Cardiac muscle cell (in vitro differentiated cells and primary cell): ENCODE measurements at places on chromosomes 7 and 10.

DNA sequence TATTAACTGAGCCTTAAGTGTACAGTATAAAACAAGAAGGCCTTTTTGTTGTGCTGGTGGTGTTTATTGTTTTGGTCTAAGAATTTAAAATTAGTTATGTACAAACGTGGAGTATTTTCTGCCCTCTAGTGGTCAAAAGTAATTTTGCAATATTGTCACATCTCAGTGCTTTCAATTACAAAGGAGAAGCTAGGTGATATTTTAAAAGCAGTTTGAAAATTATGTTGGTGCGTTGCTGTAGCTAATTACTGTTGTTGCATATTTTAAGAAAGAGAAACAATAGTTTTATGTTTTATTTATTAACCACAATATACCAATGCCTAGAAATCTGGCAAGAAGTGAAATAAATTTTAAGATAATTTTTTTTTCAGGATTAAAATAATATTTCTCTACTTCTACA, 11.4 kb downstream of the NPVF start:
- no peaks in the 10 kb centered on the region for H3K27me3 ChIP-seq
- H3K4me3 ChIP-seq = no peak overlapping the region
- no peak overlapping the region for H3K27ac ChIP-seq
- H3K36me3 ChIP-seq = no peaks in the 10 kb centered on the region
- H3K4me1 ChIP-seq = no peaks in the 10 kb centered on the region
- peak; percentile 71 for DNase-seq

GRCh38 chr7:158609313-158609974, 21.8 kb upstream of the PTPRN2 start:
- no peak overlapping the region for H3K4me3 ChIP-seq
- no peak overlapping the region for H3K27ac ChIP-seq
- no peaks in the 10 kb centered on the region for H3K36me3 ChIP-seq
- DNase-seq = no peak
- no peaks in the 10 kb centered on the region for H3K4me1 ChIP-seq
- no peaks in the 10 kb centered on the region for H3K27me3 ChIP-seq

DNA sequence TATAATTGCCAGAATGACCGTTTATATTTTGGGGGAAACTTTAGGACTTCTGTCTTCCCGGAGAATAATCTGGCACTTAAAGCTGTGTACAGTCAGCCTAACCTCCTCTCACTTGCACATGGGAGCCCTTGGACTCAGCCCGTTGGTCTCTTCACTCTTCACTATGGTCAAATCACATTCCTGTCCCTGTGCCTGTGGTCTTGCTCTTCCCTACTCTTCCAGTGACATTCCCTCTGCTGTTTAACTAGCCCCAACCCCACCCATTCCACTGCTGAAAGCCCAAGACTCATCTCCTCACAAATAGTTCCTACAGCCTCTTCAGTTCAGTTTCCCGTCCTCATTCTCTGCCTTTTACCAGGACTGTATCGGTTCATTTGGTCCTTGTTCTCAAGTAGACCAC, 135.0 kb downstream of the DYNC1I1 start:
- H3K27ac ChIP-seq = no peak overlapping the region
- H3K4me1 ChIP-seq = no peaks in the 10 kb centered on the region
- H3K36me3 ChIP-seq = no peaks in the 10 kb centered on the region
- DNase-seq = no peak

GRCh38 chr10:88347597-88348304, 235.4 kb downstream of the RNLS start:
- H3K4me1 ChIP-seq = peaks cover 52% of the 10 kb centered on the region
- H3K4me3 ChIP-seq = no peak overlapping the region
- H3K27me3 ChIP-seq = no peaks in the 10 kb centered on the region
- DNase-seq = peak; percentile 19

DNA sequence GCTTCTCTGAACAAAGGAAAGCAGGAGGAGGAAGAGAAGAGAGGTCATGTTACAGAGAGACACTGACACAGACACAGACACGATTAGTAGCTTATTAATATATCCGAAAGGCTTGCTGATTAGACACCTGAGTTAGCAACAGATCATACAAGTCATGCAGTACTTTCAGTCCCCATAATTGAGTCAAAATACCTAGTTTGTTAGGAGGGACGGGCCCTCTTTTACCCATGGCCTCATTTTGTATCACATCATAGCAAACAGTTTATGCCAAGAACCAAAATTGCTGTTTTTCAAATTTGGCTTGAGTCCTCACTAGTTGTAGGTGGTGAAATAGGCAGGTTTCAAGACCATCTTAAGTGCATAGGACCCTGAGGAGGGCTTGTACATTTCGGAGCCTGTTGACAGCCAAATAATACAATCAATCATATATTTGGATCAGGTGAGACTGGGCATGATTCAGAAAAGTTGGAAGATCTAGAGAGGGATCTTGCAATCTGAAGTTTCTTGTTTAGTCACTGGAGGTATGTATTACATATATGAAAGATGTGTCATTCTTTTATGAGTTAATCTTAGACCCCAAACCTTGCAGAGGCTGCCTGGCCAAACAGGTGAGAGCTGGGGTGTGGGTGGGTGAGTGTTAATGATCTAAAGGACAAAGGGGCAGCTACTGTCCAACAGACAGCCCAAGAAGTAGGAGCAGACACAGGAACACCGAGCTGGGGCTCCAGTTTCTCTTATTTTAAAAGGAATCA, 65.4 kb downstream of the PRPF18 start:
- no peaks in the 10 kb centered on the region for H3K27me3 ChIP-seq
- DNase-seq = no peak
- H3K4me3 ChIP-seq = no peak overlapping the region
- peaks cover 9% of the 10 kb centered on the region for H3K36me3 ChIP-seq
- peaks cover 7% of the 10 kb centered on the region for H3K4me1 ChIP-seq

- no peaks in the 10 kb centered on the region for H3K27me3 ChIP-seq
- no peak overlapping the region for H3K4me3 ChIP-seq
- peak overlapping the region; percentile 47 for H3K27ac ChIP-seq
These were observed 91.4 kb upstream of the PTN start for GRCh38 chr7:137434946-137435345.

- peaks cover 3% of the 10 kb centered on the region for H3K4me1 ChIP-seq
- H3K36me3 ChIP-seq = peaks cover 5% of the 10 kb centered on the region
- DNase-seq = no peak
- H3K27ac ChIP-seq = no peak overlapping the region
These were observed 4.6 kb downstream of the OAT start for GRCh38 chr10:124414076-124414475.

- no peaks in the 10 kb centered on the region for H3K4me1 ChIP-seq
- H3K36me3 ChIP-seq = no peaks in the 10 kb centered on the region
- no peak overlapping the region for H3K27ac ChIP-seq
- H3K27me3 ChIP-seq = no peaks in the 10 kb centered on the region
- no peak for DNase-seq
These were observed 106.6 kb downstream of the GRID1 start for GRCh38 chr10:86259901-86260562.

GRCh38 chr7:3259711-3260400, 41.2 kb upstream of the SDK1 start:
- H3K36me3 ChIP-seq = no peaks in the 10 kb centered on the region
- peaks cover 17% of the 10 kb centered on the region for H3K4me1 ChIP-seq
- peak overlapping the region; percentile 67 for H3K27ac ChIP-seq
- DNase-seq = peak; percentile 49

DNA sequence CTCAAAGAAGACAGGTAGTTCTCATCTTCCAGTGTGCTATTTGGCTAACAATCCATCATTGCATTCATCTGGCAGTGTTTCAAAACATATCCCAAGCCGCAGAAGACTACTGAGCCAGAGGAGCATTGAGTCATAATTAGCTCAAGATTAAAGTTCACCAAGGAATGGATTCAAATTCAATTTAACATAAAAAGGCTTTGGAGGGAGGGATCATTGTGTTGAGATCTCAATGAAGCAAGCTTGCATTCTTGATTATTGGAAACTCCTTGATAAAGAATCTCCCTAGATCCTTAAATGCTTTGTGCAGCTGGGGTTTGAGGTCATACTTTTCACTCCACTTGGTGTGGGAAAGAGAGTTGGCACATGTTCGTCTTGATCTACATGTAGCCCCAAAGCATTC, 142.8 kb upstream of the SEMA3A start:
- no peaks in the 10 kb centered on the region for H3K27me3 ChIP-seq
- no peak overlapping the region for H3K4me3 ChIP-seq
- H3K27ac ChIP-seq = no peak overlapping the region
- no peaks in the 10 kb centered on the region for H3K36me3 ChIP-seq
- DNase-seq = no peak
- peaks cover 17% of the 10 kb centered on the region for H3K4me1 ChIP-seq

DNA sequence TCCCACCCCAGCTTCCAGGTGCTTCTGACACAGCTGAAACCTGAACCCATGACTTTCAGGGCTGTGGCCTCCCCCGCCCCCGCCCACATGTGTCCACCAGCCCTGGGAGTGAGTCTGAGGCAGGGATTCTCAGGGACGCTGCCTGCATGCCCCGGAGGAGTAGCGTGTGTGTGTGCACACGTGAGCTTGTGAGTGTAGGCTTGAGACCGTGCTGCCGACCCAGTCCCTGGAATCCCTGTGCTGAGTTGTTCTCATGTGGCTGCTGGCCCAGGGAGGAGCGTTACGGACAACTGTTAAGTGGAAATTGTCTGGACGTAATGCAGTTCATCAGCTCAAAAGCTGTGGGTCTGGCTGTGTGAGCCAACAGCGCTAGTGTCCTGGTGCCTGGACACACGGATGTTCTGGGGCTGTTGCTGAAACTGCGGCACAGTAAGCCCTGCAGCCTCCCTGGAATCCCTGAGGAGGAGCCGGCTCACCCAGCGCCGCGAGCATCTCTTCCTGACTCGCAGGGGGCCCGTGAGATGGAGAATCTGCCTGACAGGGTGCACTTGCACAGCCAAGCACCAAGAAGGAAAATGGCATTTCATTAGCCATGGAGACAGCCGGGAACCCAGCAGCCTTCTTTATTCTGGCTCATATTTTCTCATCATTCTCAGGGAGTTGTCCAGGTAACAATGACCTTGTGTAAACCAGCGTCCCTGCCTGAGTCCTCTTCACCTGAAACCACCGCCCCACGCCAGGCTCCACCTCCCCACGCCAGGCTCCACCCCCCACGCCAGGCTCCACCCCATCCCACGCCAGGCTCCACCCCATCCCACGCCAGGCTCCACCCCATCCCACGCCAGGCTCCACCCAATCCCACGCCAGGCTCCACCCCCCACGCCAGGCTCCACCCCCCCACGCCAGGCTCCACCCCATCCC, 603.9 kb downstream of the PTPRN2 start:
- no peaks in the 10 kb centered on the region for H3K36me3 ChIP-seq
- no peak overlapping the region for H3K27ac ChIP-seq
- H3K4me1 ChIP-seq = no peaks in the 10 kb centered on the region
- no peak overlapping the region for H3K4me3 ChIP-seq
- no peaks in the 10 kb centered on the region for H3K27me3 ChIP-seq

DNA sequence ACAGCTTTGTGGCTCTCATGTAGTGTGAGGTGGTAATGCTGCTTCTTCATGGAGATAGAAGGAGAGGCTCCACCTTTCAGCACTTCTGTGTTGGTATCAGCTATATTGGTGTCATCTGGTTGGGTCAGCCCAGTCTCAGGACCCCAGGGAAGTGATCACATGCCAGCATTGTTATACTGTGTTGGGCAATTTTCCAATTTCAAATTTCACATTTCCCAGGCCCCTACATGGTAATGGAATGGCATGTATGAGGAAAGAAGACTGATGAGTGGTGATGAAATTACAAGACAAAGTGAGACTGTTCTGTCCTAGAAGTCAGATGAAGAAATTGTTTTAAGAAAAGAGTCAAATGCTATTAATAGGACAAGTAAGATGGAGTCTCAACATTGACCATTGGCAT, 3.7 kb upstream of the AKR1C3 start:
- no peak overlapping the region for H3K27ac ChIP-seq
- no peaks in the 10 kb centered on the region for H3K27me3 ChIP-seq
- H3K4me1 ChIP-seq = no peaks in the 10 kb centered on the region

DNA sequence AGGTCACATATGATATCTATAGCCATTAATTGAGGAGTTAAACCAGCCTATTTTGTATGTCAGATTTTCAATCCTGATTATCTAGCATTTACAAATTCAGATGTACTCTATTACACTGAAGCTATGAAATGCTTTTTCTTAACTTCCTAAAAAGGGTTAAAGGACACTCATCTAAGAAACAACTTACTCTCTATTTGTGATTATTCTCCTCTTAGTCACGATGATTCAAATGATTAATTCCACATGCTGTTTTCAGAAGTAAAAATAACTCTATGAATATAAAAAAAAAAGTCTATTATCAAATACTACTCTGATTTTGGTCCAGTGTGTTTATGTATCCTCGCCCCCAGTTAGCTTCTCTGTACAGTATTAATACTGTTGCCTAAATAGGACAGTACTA, 1199.9 kb downstream of the GATA3 start:
- no peaks in the 10 kb centered on the region for H3K36me3 ChIP-seq
- peaks cover 10% of the 10 kb centered on the region for H3K27me3 ChIP-seq
- no peak for DNase-seq

DNA sequence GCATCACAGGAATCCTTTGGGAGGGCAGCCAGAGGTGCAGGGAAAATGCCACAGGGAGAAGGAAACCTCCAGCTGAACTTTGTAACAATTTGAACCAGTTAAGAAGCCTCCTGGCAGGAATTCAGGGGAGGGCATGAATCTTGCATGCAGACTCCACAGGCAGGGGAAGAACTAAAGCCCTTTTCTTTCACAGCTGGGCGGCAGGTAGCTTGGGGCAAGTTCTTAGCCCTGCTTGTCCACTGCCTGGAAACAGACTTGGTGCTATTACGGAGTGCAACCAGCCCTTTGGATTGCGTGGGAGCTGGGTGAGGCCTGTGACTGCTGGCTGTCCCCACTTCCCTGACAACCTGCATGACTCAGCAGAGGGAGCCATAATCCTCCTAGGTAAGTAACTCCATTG, 51.7 kb upstream of the ADAM12 start:
- no peak overlapping the region for H3K4me3 ChIP-seq
- H3K27ac ChIP-seq = no peak overlapping the region
- no peaks in the 10 kb centered on the region for H3K36me3 ChIP-seq
- H3K4me1 ChIP-seq = no peaks in the 10 kb centered on the region
- no peaks in the 10 kb centered on the region for H3K27me3 ChIP-seq

DNA sequence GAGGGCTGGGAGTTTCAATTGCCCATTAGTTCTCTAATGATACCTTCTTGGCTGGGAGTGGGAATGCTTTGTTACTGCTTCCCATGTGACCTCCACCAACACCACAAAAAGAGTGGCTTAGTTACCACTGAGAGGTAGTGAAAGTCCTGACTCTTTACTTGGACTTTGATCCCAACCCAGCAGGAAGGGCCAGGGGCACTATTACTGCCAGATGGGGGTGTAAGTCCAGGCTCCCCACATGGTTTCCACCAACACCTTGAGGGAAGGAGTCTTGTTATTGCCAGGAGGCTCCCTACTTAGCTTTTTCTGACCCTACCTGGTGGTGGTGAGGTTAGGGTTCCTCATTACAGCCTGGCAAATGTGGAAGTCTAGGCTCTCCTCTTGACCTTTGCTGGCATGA, 11.4 kb downstream of the GGCT start:
- peaks cover 8% of the 10 kb centered on the region for H3K36me3 ChIP-seq
- H3K4me3 ChIP-seq = no peak overlapping the region
- no peaks in the 10 kb centered on the region for H3K27me3 ChIP-seq
- no peak for DNase-seq
- H3K4me1 ChIP-seq = no peaks in the 10 kb centered on the region
- no peak overlapping the region for H3K27ac ChIP-seq
